Panc1 (cell line): ENCODE measurements at places on chromosomes 7 and 10.

DNA sequence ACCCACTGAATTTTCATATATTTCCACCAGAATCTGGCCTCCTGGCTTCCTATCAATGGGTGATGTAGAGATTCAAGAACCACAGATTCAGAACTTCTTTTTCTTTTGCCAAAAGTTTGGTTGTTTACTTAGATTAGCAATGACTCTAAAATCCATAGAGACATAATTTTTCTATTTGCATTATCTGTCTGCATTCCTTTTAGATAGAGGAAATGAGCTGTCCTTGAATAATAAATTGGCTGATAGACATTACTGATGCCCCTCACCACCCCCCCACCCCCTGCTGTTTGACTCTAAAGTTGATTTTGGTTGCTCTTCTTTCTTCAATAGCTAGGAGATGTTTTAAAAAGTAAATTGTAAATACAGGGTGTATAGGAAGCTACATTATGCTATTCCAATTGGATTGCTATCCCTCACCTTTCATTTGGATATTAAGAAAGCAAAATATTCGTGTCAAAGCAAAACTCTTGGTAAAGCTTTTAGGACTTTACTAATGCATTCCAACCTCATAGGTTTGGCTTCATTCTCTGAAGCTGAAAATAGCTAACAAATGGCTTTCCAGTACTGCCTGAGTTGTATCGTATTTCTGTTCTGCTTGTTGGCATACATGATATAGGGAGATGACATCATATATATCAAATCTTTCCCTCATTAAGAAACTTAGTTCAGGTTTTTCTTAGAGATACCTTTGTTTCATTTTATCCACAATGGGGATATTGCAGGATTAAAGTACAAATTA lies 606.0 kb downstream of the ARL4A start:
- DNase-seq = no peak

GRCh38 chr10:110737886-110738634 lies 93.9 kb downstream of the RBM20 start:
- no peak for DNase-seq

- no peak for DNase-seq
Observed at GRCh38 chr7:130875265-130875741, 141.3 kb upstream of the KLF14 start.

GRCh38 chr10:133062085-133062484 lies 25.6 kb upstream of the ADGRA1 start:
- DNase-seq = no peak

DNA sequence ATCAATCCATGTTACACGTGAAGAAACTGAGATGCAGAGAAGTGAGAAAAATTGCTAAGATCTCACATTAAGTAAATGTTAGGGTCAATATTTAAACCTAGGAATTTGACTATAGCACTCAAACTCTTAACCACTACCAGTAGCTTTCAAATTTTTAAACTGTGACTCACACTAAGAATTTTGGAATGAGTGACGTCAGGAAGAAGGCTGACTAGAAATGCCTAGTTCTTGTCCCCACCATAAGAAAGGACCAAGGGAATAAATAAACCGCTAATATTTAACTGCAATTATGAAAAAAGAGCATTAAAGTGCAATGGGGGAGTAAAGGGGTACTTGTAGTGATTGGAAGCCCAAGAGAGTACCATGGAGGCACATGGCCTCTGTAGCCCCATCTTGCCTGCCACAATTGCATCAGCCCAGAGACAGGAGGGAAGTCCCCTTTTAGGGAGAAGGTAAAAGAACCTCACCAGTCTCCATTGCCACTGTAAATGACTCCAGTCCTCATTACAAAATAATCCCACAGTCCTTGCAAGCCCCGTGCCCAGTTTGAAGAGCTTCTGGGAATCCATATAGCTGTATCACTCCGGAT lies 3.5 kb upstream of the AKR1B1 start:
- DNase-seq = no peak

DNA sequence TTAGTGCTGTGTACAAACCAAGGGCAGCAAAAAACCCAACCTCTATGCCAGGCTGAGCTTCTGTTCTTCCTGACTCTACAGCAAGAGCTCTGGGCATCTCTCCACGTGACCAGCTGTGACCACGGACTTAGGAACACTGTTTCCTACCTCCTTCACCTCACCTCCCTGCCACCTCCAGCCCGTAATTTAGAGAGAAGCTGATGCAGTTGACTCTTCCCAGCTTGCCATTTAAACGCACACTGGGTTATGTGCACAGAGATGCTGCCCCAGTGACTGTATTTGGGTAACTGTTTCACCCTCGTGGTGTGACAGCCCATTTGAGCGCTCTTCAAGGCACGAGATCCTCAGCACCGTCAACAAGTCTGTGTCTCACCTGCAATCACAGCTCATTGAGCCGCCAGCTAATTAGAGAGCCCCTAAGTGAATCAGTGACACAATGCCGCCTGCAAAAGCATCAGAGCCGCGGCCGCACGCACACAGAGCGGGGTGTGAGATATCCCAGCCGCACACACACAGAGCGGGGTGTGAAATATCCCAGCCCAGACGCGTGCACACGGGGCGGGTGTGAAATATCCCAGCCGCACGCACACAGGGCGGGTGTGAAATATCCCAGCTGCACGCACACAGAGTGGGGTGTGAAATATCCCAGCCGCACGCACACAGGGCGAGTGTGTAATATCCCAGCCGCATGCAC lies 319.7 kb downstream of the PTPRN2 start:
- no peak for DNase-seq

GRCh38 chr10:32939296-32940111 lies 18.5 kb downstream of the ITGB1 start:
- no peak for DNase-seq

- no peak for DNase-seq
Observed at GRCh38 chr10:92024700-92025099, 101.1 kb downstream of the BTAF1 start.

- no peak for DNase-seq
Observed at GRCh38 chr7:1226186-1226901, 6.3 kb upstream of the UNCX start.

DNA sequence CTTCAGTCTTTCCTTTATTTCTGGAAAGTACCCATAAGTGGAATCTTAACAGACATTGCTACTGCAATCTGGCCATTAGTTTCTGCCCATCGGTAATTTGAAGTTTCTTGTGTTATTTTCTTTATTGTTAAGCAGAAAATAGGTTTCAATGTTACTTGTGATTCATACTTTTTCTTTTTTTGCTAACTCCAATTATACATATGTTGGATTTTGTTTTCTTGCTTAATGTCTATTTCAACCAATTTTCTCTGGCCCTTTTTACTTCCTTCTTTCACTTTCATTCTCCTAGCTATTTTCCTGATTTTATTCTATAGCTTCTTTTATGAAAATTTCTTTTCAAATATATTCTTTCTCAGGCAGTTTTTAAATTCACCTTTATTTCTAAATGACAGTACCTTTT lies 457.4 kb downstream of the TCERG1L start:
- no peak for DNase-seq

- no peak for DNase-seq
Observed at GRCh38 chr7:127803626-127804025, 151.6 kb downstream of the SND1 start.

GRCh38 chr10:105973360-105973759 lies 1191.1 kb downstream of the SORCS1 start:
- no peak for DNase-seq

DNA sequence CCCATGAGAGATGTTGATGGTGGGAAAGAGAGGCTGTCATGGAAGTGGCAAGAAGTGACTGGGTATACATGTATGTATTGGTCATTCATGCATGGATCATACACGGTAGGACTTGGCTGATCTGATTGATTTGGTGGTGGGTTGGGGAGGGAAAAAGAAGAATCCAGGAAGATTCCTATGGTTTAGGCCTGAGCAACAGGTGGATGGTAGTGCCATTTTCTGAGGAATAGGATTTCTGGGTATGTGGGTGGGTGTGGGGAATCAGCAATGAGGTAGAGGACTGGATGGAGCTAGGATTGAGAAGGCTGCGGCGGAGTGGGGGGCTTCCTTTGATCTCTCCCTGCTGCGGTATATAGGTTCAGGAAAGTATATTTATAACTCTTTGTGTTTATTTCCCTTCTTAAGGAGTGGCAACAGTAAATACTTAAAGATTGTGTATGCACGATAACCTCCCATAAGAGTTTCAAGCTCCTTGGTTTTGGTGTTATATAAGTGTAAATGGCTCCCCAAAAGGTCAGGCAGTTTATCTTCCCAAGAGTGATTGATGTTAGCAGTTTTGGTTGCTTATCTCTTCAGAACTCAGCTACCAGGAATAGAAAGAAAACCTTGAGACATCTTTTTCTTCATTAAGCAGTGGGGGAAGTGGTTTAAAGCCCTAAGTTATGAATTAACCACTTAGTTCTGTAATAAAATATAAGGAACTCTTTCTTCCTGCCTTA lies 100.1 kb downstream of the LSMEM1 start:
- no peak for DNase-seq

- DNase-seq = peak; percentile 35
Observed at GRCh38 chr7:40232242-40232893, 97.6 kb downstream of the SUGCT start.

DNA sequence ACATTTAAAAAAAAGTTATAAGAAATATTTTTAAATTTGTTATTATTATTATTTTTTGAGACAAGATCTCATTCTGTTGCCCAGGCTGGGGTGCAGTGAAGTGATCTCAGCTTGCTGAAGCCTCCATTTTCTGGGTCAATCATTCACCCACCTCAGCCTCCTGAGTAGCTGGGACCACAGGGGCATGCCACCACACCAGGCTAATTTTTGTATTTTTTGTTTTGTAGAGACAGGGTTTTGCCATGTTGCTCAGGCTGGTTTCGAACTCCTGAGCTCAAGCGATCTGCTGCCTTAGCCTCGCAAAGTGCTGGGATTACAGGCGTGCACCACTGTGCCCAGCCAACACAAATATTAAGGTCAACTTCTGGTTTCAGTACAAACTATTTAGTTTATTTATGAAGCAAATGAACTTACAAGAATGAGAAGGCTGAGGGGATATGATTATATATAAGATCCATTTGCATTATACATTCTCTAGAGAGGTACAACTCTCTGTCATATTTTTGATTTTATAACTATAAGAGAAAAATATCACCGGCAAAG lies 45.9 kb upstream of the FAM133B start:
- DNase-seq = no peak

- DNase-seq = no peak
Observed at GRCh38 chr7:7329326-7329725, 147.0 kb downstream of the C1GALT1 start.

DNA sequence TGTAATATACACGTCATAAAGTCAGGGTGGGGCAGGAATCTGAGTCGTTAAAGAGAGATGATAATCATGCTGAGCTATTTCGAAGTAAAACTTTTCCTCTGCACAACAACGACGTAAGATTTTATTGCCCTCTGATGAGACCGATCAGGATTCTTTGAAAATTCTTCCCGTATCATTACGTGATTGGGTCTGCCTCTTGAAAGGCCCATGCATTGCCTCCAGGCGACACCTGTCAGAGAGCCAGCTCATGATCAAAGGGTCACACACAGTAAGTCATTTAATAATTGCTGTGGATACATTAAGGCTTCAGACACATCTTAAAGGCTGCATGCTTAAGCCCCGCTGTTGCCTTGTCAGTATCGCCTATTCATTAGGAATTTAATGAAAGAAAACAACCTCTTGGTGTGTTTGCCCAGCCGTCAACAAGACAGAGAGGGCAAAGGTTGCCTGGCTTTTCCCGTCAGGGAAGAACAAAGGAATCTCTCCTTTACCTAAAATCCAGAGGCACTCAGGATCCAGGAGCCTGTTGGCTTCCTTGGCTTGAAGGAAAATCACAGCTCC lies 189.0 kb upstream of the SH2B2 start:
- DNase-seq = no peak

GRCh38 chr7:35707422-35707821 lies 12.5 kb upstream of the HERPUD2 start:
- DNase-seq = no peak

DNA sequence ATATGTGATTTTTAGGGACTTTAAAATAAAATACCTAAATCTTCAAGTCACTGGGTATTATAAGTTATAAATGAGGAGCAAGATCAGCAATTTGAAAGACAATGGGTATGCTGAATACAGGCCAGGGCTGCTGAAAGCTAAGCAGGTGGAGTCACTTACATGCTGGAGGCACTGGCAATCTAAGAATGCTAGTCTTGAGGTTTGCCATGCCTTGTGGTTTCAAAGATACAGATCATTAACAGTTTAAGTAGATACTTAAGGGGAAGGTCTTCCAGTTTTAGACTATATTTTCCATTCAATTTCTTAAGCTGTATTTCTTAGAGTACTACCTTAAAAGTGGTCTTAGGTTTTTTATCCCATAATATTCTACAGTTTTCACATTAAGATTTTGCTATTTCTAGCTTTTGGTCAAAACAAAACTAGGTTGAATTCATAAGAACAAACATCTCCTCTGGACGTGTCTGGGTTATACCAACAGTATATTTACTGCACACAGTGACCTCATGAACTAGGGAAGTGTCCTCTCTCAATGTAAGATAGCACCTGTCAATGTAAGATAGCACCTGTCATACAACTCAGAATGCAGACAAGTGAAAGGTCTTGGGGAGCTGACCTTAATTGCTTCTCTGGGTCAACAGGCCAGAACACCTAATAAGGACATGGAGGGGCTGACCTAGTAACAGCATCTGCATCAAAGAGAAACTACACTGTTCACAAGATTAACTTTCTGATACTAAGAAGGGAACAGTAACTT lies 2.0 kb downstream of the SRI start:
- no peak for DNase-seq

DNA sequence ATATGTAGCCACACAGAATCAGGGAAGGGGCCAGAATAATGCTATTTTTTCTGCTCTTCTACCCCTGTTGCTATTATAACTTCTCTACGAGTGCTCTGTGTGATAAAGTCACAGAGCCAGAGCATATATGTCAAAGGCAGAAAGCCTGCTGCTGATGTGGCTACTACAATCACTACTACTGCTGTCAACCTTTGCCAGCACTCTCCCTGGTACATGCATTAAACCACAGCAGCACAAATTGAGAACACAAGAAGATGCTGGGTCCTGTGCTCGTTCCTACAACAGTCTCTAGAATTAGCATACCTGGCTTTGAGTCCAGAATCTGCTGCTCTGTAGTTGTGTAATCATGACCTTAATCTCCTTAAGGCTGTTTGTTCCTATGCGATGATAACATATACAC lies 108.6 kb downstream of the SEMA3A start:
- no peak for DNase-seq

DNA sequence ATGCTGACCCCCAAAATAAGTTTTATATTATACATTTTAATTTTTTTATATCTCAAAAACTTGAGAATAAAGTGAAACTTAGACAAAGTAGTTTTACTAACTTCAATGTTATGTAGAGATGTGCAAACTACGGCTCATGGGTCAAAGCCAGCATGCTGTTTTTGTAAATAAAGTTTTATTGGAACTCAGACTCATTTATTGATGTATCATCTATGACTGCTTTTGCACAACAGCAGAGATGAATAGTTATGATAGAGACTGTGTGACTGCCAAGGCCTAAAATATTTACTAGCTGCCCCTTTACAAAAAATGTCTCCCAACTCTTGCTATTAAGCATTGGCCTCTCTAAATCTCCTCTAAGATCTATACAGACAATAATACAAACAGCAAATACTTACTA lies 12.4 kb downstream of the MTPN start:
- no peak for DNase-seq

DNA sequence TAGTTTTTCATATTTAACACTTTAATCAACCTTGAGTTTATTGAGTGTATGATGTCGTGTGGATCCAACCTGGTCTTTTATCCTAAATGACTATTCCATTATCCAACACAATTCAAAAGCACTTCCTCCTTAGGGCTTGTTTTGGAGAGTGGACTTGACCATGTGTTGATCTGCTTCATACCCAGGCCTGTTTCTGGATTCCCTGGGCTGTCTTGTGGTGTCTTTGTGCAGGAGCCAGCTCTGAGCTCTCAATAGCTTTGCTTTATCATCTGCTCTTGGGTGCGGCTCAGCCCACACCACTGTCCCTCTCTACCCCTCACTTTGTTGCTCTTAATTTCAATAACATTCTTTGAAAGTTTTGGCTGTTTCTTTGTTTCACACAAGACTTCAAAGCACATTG lies 70.9 kb upstream of the CHST15 start:
- no peak for DNase-seq
